ENCODE measurements at places on chromosomes 1 and 21. TPM values are rescaled to one million over a fixed set of nuclear protein-coding genes. Genes with fewer than 3 reads are reported as not detected.

SYT14 gene
- 0.05 TPM for total RNA-seq

CLEC20A gene
- total RNA-seq, result not detected

ADPRS gene
- 30.3 TPM for total RNA-seq

FBXO42 gene
- 8.3 TPM for total RNA-seq

SELP gene
- not detected for total RNA-seq

INSRR gene
- not detected for total RNA-seq

OR2L5 gene
- total RNA-seq, result not detected

MIXL1 gene
- 0.09 TPM for total RNA-seq

PRXL2B gene
- total RNA-seq, result 24.3 TPM

HES5 gene
- not detected for total RNA-seq

KCND3 gene
- not detected for total RNA-seq

L1TD1 gene
- not detected for total RNA-seq

MAEL gene
- total RNA-seq, result not detected

CYP4A11 gene
- total RNA-seq, result not detected

CR1L gene
- 0.15 TPM for total RNA-seq

SLC30A7 gene
- total RNA-seq, result 8.6 TPM

CLCA1 gene
- not detected for total RNA-seq

ACOT11 gene
- 2.5 TPM for total RNA-seq

VAV3 gene
- total RNA-seq, result 0.41 TPM

PKP1 gene
- 0.02 TPM for total RNA-seq
